ENCODE measurements at places on chromosomes 11 and 22.

DNA sequence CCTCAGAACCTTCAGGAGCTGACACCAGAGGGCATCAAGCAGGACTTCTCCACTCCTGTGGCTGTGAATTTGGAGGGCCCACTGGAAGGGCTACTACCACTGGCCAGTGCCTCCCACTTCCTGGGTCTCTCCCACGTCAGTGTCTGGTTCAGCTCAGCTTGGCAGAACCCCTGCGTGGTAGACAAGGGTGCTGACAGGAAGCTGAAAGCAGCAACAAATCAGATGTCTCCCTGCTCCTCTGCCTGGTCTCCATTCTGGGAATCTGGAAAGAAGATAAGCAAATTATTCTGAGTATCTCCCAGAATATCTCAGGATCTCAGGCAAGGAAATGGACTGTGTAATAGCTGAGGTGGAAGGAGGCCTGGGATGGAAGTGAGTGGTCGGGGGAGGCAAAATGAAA is 61.5 kb downstream of the TMPRSS5 start:
- no peak for DNase-seq

DNA sequence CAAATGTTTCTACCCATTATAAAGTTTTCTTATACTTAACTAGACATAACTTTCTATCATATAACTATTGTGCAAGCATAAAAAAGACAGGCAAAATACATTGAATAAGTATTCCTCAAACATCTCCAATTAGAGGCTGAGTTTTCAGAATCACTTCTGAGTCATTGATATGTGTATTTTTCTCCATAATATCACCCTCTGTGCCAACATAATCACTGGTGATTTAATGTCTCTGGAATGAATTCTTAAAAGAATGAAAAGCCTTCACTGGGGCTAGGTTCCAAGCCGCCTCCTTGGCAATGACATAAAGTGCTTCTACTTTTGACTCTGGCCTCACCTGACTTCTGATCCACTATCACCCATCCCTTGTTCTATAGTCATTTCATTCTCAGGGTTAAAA is 197.0 kb upstream of the E2F8 start:
- no peak for DNase-seq

DNA sequence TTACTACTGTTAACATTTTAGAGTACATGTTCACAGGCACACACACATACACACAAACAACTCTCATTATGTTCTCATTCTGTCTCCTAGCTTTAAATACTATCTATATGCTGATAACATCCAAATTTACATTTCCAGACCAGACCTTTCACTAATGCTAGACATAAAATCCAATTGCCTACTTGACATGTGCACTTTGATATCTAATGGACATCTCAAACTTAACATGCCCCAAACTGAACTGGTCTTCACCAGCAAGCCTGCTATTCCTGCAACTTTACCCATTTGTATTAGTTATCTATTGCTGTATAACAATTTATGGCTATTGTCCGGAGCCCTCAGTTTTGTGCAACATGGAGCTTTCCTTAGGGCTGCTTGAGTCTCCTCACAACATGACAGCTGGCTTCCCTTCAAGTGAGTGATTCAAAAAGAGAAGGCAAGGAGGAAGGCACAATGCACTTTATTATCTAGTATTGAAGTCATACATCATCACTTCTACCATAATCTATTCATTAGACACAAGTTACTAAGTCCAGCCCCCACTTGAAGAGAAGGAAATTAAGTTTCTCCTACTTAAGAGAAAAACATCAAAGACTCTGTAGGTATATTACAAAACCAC is 3.0 kb downstream of the SLC36A4 start:
- DNase-seq, result no peak

- no peak for DNase-seq
Observed at GRCh38 chr11:86041975-86042378, 26.9 kb downstream of the PICALM start.

Measured in stimulated activated CD8-positive, alpha-beta memory T cell treated with anti-CD3 and anti-CD28 coated beads, Interleukin-4, amount 100 ng/mL, for 4 hours (primary cell).